ENCODE measurements at places on chromosomes 6 and 20.

GRCh38 chr6:13373488-13373886 is 45.1 kb upstream of the TBC1D7 start:
- no peak for DNase-seq

DNA sequence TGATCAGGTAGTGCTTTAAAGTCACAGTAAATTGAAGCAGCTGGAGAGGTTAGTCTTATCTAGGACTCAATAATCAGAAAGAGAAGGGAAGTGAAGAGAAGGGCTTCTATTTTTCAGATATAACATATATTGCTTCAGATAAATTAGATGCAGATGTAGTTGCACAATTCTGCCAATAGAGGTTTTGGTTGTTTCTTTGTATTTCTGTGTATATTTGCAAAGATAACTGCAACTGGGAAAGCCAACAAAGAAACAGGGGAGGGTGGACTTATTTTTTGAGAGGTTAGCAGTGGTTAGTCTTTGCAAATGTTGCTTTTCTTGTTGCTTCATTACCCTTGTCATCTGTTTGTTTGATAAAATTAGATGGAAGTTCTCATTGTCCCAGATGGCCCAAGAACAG is 106.6 kb downstream of the ADGRG6 start:
- no peak for DNase-seq

DNA sequence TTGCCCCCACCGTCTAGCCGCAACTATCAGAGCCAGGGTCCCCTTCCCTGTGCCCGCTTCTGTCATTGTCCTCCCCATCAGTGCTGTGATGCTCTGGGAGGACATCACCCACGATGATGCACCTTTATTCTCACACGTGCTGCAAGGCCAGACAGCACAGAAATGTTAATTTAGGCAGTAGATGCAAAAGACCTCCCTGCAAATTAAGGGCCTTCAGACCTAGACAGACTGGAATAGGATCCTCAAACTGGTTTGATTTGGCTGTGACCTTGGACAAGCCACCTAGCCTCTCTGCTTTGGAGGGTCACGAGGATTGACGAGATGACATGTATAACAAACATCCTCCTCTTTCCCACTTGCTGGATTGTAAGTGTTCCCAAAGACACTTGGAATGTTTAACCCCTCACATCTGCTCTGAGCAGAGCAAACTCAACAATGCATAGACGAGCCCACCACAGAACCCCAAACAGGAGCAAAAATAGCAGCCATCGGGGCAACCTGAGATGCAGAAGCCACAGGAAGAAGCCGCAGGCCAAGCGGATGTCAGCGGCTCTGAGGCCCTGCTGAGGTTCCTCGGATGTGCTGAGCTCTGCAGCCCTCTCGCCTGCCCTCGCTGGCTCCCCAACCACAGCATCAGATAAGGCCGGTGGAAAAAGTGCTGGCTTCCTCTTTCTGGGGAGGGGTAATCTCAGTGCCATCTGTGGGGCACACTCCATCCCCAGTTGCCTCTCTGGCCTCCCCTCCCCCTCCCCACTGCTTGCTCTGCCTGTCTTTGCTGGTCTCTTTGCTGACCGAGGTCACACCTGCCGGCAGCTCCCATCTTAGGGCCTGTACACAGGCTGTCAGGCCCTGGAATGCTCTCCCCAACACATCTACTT is 35.3 kb downstream of the TOX2 start:
- DNase-seq = no peak

GRCh38 chr20:18805881-18806280 is 7.7 kb upstream of the SCP2D1 start:
- no peak for DNase-seq

DNA sequence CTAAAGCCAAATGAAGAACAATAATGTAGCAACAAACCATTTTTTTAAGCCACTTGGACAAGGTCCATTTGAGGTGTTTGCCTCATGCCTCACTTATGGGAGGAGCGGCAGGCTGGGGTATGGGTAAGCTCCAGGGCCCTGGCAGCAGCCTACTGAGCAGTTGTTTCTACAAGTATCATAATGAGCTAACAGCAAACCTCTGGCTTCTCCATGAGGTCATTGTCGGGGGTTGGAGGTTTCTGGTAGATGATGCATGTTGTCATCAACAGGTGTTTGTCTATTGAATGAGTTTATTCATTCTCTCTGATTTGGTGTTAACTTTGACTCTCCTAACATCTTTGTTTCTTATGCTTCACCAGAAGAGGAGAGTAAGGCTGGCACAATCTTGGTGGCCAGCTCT is 150.7 kb downstream of the TBC1D7 start:
- DNase-seq = no peak

DNA sequence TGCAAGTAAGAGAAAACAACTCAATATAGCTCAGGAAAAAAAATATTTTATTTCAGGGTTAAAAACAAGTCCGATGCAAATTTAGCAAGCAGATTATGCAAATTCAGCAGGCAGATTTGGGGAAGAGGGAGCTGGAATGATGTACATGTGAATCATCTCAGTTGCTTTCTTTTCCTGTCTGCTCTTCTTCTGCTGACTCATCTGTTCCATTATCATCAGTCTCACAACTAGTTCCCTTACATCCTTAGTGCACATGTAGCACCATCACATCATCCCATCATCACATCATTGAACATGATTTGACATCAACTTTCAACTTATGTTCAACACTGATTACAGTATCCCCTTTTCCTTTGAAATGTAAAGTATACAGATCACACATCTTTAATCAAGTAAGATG is 11.5 kb upstream of the DEFB113 start:
- DNase-seq = no peak

- no peak for DNase-seq
Observed at GRCh38 chr20:63025534-63026331, 19.0 kb upstream of the BHLHE23 start.

DNA sequence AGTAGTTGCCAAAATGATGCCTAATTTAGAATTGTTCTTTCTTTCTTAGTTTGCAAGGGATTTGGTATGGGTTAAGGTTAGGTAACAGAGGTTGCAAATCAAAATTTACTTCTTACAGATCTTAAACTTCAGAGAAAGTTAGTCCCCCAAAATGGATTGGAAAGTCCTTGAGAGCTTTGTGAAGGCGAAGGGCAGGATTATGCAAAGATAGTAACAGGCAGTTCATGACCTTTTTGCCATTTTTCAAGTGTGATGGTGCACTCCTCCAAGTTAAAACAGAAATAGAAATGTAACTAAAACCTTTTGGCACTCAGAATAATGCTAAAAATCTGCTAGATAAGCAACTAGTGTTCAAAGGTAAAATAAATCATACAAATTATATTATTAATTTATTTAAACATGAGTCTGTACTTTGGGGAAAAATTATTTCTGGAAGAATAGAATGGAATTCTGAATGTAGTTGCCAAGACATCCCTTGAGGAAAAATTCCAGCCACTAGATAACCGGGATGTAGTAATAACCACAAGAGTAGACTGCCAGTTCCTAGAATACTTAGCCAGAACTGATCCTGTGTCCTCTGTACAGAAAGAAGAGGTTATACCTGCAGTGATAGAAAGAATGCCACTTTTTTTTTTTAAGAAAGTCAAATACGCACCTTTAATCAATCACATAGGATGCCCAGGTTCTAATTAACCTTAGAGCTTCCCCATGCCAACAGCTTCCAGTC is 31.8 kb upstream of the DAAM2 start:
- no peak for DNase-seq

- DNase-seq = no peak
Observed at GRCh38 chr20:48901326-48901725, 20.2 kb upstream of the ARFGEF2 start.

GRCh38 chr20:57275813-57276212 is 9.4 kb upstream of the BMP7 start:
- no peak for DNase-seq
